Heart right ventricle (tissue), 16 donors: ENCODE measurements at places on chromosomes 1 and 21. TPM values are rescaled to one million over a fixed set of nuclear protein-coding genes. Genes with fewer than 3 reads are reported as not detected.

GRCh38 chr1:210652329-210652954 lies 323.7 kb downstream of the HHAT start:
- H3K4me3 ChIP-seq, result no peak overlapping the region
- H3K4me1 ChIP-seq, result no peaks in the 10 kb centered on the region
- H3K36me3 ChIP-seq, result no peaks in the 10 kb centered on the region
- no peaks in the 10 kb centered on the region for H3K27me3 ChIP-seq
- no peak for DNase-seq
- H3K27ac ChIP-seq, result no peak overlapping the region

DNA sequence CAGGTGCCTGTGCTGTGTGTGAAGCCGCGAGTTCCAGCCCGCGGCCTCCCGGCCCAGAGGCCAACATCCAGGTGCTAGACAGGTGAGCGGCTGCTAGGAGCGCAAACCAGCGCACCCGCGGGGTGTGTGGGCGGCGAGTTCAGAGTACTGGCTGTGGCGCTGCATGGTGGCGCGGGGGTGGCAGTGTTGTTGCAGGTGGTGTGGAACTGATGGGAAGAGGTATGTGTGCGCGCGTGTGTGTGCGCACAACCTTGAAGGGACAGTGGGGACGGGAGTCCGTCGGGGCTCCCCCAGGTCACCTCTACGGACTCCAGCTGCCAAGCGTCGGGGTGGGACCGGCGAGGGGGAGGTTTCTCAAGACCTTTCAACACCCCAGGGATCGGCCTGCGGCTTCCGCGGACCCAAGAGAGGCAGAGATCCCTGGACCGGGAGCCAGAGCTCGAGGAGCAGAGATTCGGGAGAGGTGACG lies 433 bp upstream of the DMBX1 start:
- H3K4me3 ChIP-seq, result peak overlapping the region; percentile 40
- H3K27me3 ChIP-seq, result peaks cover 94% of the 10 kb centered on the region
- DNase-seq, result no peak
- peaks cover 20% of the 10 kb centered on the region for H3K4me1 ChIP-seq

DNA sequence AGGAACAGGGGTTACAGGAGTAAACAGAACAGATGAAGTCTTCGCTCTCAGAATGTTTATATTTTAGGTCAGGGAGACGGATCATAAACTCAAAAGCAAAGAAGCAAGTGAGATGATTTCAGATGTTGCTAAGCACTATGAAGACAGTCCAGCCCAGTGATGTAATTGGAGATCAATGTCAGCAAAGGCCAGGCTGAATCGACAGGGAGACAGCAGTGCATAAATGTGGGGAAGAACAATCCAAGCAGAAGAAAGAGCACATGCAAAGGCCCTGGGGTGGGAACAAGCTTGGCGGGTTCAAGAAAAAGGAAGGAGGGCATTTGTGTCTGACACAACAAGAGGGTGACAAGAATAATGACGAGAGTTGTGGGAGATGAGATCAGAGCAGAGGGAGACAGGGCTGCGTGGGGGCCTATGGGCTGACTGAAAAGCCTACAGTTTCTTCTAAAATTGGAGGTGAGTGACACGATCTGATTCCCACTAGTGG lies 47.0 kb downstream of the TAS1R2 start:
- H3K4me3 ChIP-seq, result no peak overlapping the region
- no peak for DNase-seq
- H3K27me3 ChIP-seq, result peaks cover 33% of the 10 kb centered on the region
- no peak overlapping the region for H3K27ac ChIP-seq
- H3K4me1 ChIP-seq, result no peaks in the 10 kb centered on the region

FOXD3 gene
- total RNA-seq, result 0.33 TPM
